ENCODE measurements at places on chromosomes 2 and 18.
A peak's percentile ranks its signal among the peaks of the same experiment; 100 is the strongest.

DNA sequence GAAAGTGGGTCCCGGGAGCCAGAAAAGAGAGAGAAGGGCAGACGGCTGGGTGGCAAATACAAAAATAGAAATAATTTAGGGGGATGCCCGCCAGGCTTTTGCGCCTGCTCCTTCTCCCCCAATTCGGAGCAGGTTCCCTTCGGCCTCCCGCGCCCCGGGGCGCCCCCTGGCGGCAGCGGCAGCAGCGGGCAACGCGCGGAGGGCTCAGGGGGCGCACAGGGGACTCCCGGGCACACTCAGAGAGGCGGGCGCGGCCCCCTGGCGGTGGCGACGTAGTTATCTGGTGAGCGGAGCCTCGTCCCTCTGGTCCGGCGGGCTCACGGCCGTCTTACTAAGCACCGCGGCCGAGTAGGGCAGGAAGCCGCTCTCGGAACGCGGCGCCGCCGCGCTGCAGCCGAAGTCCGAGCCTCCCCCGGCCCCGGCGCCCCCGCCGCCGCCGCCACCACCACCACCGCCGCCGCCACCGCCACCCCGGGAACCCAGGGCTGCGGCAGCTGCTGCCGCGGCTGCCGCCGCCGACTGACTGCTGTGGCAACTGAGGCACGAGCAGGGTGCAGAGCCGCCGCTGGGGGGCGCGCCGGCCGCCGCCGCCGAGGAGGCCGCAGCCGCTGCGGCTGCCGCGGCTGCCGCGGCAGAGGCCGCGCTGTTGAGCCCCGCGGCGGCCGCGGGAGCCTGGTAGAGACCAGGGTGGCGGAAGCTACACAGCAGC is 3.8 kb downstream of the EVX2 start:
- peak; percentile 75 for DNase-seq

DNA sequence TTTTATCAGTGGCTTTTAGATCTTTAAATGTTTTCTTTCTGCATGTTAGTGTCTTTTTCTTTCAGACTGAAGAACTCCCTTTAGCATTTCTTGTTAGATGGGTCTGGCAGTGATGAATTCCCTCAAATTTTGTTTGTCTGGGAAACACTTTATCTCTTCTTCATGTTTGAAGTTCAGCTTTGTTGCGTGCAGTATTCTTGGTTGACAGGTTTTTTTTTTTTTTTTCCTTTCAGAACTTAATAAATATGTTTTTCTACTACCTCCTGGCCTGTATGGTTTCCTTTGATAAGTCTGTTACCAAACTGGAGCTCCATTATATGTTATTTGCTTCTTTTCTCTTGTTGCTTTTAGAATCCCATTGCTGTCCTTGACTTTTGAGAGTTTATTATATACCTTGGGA is 89.8 kb upstream of the ACKR3 start:
- no peak for DNase-seq

- no peak for DNase-seq
These were observed 280.9 kb downstream of the NEDD4L start for GRCh38 chr18:58324824-58325480.

DNA sequence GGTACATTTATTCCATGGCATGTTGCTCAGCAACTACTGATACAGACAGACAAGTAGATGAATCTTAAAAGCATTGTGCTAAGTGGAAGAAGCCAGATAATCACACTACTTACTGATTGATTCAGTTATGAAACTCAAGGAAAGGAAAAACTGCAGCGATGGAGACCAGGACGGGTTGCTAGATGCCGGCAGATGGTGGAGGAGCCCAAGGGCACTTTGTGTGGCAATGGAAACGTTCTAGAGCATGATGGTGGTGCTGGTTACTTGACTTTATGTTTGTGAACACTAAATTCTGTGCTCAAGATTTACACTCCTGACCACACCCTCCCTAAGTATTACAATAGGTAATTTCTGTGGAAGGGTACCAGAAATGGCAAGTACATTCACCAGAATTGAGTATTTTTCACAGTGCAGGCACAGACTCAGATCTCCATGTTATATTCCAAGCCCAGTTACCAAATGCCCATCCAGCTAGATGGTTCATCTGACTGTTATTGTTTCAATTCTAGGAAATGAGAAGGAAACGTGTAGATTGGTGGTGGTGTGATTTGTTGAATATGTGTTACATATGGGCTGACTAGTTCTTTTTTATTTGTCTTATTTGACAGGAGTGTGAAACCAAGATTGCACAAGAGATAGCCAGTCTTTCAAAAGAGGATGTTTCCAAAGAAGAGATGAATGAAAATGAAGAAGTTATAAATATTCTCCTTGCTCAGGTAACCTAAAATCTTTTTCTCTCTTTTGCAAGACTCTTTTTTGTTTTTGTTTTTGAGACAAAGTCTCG is 55.1 kb downstream of the RALBP1 start:
- DNase-seq: no peak

DNA sequence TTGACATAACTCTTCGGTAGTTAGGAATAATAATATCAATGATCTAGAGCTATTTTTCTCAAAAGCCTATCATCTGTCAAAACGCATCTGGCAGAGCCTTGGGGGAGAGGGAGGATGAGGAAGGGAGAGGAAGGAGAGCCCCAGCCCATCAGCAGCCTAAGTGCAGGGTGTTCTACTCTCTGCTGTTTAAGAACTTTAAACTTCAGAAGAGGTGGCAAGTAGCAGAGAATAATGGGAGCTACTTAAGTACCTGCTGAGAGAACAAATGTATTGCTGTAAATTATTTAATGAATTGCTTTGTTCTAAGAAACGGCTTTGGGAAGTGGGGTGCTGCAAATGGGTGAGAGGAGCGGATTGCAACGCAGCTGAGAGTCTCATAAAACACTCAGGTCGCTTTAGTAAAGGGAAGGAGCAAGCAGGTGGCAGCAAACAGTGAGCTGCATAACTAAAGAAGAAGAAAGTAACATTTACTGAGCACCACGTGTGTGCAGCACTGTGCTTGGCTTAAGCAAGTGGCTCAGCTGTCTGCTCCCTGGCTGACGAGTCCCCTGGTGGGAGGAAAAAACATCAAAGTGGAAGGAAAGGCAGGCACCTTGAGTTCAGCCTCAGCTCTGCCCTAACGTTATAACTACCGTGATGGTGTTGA is 26.3 kb upstream of the SH3RF3 start:
- DNase-seq: no peak

GRCh38 chr2:227125506-227125905 is 38.5 kb downstream of the COL4A4 start:
- DNase-seq: no peak

- DNase-seq: no peak
These were observed 232.8 kb upstream of the ATP5MC3 start for GRCh38 chr2:175414191-175414881.

GRCh38 chr2:68738906-68739594 is 4.4 kb downstream of the ARHGAP25 start:
- DNase-seq: no peak

- DNase-seq: no peak
These were observed 166.9 kb upstream of the KLF7 start for GRCh38 chr2:207332480-207333212.

DNA sequence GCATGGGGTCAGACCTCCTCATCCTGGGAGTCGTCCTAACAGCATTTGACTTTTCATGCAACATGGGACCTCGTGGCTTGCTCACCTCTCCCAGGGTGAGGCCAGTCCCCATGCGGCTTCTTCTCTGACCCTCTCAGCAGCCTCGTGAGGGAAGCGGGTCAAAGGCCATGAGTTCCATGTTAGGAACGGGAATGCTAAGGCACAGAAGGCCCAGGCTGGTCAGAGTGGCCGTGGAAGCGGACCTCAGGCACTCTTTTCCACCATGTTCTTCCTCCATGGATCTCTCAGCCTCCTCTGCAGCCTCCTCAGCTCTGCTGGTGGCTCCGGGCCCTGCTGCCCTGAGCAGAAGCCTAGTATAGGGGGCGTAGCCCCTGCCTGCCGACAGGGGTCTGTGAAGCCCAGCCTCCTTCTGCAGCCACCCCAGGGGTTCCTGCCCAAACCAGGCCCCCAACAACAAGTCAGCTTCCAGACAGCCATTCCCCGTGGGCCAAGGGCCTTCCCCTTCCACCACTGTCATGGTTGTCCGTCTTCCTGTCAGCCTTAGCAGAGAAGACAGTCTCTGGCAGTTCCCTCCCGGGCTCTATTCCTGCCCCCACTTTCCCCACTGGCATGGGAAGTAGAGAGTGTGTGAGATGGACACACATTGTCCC is 60.0 kb upstream of the OTOF start:
- no peak for DNase-seq

DNA sequence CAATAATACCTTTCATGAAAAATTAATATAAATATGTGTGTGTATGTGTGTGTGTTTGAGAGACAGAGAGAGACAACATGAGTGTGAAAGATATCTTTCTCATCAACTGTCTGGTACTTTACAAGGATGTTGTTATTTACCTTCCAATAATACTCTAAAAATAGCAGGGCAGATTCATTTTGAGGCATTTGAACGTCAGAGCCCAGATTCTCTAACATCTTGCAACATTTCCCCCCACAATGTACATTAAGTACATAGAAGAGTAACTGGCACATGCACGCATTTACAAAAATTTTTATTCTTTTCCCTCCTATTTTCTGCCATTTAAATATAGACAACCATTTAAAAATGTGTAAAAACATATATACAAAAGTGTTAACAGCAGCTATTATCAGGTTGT is 100.9 kb downstream of the PID1 start:
- no peak for DNase-seq

DNA sequence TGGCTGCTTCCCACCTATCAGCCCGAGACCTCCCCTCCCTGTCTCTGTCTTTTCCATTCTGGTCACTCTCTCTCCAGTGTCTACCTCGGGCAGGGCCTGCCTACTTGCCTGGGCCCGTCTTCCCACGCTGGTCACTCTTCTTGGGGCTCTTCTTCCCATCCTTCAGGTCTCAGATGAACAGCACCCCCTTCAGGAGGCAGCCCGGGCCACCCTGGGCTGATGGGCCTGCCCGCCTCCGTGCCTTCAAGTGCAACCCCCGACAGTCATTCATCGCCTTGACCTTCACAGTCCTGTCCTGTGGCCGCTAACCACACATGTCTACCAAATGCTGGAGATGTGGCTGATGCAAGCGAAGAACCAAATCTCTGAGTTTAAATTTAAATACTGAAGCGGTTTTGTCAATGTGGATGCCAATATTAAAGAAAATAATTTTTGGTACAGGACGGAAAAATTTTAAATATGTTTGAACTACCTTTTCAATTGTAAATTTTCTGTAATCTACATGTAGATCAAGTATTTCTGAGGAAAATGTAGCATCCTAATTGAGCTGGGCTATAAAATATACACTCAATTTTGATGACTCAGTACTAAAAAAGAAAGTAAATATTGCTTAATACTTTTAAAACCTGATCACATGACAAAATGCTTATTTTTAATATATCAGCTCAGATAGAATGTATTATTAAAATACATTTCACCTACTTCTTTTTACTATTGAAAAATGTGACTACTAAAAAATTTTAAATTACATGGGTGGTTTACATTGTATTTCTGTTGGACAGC is 96.4 kb downstream of the LAMA1 start:
- no peak for DNase-seq

- no peak for DNase-seq
These were observed 5.8 kb downstream of the MYO5B start for GRCh38 chr18:50189160-50189559.

- no peak for DNase-seq
These were observed 7.9 kb upstream of the SDC1 start for GRCh38 chr2:20232837-20233207.

DNA sequence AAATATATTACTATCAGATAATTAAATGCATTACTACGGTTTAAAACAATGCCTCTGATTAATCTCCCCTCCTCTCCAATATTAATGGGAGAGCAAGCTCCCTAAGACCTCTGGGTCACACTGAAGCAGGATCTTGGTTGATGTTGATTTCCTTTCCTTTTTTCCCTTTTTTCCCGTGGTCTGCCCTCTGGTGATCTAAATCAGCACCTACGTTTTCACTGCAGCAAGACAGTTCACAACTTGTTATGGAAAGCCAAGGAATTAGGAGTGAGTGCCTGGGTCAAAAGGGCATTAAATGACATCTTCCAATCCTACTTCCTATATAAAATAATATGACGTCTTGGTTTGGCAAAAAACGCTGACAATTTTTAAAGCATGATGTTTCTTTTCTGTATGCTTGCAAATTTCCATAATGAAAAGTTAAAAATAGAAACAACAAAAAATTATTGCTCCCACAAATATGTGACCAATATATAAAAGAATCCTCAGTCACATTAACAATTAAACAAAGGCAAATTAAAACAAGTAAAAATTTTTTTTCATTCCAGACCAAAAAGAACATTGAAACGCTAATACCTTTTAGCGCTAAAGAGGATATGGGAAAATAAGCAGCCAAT is 7.9 kb upstream of the CFAP36 start:
- DNase-seq: no peak

DNA sequence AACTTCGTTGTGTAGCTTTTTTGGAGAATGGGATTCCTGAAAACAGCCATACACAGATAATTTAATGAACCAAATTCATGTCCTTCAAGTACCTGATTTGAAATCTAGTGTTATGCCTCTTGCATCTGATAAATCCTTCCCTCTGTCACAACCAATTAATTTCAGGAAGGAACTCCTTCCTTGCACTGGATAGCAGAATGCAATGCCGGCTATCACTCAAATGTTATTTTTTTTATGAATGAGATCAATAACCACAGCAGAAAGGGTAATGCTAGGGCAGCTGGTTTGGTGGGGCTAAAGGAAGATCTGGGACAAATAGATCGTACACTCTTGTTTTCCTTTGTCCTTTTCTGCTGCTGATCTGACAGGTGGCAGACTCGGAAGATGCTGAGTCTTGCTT is 899.5 kb upstream of the GYPC start:
- DNase-seq: no peak

- no peak for DNase-seq
These were observed 51.1 kb upstream of the EPC2 start for GRCh38 chr2:148593421-148593820.

Data from left forelimb (tissue), 1 donor.